ENCODE measurements at places on chromosomes 7 and 10. TPM values are rescaled to one million over a fixed set of nuclear protein-coding genes. Genes with fewer than 3 reads are reported as not detected.

SCART1 gene
- total RNA-seq: 2.8 TPM

SLC18A3 gene
- total RNA-seq: not detected

AFAP1L2 gene
- 6.3 TPM for total RNA-seq

NEURL1 gene
- 1.7 TPM for total RNA-seq

FGL2 gene
- total RNA-seq: 0.63 TPM

ANXA8L1 gene
- not detected for total RNA-seq

CD36 gene
- total RNA-seq: not detected

GRCh38 chr10:80518807-80519360 is 18.8 kb upstream of the SH2D4B start:
- DNase-seq: no peak

DNA sequence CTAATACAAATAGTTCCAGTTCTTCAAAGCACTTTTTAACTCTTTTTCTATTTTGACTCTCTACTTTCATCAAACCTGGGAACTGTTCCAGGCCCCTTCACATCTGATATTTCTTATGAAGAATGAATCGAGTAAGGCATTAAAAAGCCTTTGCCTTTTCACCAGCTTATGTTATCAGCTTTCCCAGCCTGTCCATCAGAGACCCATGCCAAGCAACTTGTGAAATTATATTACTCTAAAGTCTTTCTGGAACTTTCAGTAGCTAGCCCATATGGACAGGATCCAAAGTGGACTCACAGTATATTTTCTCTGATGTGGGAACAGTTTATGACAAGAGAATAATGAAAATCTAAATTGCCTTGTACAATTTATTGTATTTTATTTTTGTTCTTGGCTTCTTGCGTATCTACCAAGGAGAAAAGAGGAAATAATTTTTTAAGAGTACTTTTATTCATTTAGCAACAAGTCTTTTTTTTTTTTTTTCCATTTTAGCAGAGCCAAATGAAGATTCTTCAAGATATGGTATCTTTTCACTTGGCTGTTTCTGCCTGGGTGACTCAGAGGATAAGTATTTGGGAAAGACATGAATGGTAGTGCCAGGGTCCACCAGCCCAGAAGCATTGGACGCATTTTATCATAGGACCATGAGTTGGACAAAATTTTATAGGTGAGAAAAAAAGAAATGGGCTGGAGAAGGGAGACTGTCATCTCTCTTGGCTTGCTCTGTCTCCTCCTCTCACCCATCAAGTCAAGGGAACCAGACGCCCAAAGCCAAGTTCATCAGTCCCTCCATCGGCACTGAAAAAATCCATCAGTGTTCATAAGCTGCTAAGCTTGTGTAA is 195.8 kb upstream of the NEBL start:
- no peak for DNase-seq

DNA sequence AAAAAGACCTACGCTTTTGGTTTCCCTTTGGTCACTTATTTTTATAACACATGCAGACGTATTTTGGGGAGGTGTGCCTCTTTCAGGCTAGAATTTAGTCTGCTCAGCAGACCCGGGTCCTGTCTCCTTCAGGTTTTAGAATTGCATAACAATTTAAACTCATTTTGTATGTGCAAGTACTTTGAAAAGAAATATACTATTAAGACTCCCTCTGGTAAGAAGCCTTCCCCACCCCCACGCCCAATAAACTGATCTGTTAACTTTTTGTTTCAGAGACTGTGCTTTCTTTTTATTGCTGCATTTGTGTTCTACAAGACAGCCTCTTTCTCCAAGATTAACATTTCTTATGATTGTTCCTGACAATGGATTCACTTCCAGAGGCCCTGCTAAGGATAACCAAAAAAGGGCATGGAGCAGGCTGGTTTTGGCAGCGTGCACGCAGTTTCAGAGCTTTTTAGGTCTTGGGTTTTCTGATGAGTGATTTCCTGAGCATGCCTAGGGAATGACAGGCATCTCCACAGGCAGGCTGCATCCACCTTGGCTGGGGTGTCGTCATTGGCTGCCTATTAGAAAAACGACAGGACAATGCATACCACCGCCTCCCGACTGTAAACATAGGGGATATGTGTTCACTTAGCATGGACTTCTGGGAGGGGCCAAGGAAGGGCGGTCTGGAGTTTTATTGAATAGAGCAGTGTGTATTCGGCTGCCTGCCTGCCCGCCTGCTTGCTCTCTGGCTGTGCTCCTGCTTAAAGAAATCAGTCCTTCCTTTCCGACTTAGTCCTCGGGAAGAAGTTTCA is at the start of gene CALD1:
Gene CALD1 (plus strand): TSS at position 694 of the 800 bp plus-strand sequence. CDS start 88,100 bp downstream, outside the sequence.
- no peak for DNase-seq

DNA sequence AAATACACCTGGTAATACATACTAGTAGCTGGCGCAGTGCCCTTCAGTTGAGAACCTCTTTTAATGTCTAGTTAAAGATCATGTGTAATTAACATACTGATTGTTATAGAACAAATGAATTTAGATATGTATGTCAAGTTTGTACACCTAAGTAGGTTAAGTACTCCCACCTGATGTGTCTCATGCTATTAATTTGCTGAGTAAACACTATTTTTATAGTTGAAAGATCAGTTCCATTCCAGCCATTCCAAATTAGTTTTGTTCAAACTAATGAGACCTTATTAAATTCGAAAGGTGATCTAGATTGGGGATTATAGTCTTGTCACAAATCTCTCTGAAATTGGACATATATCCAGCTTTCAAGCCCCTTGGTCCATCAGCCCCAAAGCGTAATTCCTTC is 710.0 kb downstream of the LRMDA start:
- DNase-seq: no peak

- no peak for DNase-seq
Observed at GRCh38 chr7:37495574-37496184, 47.0 kb upstream of the ELMO1 start.

- DNase-seq: no peak
Observed at GRCh38 chr7:54699715-54700114, 59.3 kb downstream of the SEC61G start.

DNA sequence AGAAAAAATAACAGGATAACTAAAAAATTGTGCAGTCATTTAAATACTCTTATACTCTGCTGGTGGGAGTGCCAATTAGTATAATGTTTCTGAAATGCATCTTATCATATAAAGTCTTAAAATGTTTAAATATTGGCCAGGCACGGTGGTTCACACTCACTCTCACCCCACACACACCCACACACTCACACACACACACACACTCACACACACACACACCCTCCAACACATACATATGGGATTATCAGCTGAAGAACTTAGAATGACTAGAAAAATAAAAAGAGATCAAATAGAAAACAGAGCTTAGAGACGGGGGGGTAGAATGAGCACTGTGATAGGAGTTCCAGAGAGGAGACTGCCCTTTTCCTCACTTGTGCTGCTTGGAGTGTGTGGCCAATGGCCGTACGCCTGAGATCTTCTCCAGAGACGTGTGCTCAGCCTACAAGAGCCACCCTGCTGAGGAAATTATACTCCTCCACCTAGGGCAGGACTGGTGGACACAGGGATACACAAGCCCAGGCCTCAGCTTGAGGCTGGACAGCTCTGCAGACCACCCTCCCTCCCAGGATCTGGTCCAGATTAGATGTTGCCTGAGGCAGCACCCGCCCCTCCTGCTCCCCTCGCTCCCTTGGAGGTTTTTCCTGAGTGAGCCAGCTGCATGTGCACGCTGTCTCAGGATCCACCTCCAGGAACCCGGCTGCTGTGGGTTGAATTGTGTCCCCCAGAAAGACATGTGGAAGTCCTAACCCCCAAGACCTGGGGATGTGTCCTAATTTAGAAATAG is 26.5 kb upstream of the PRKAG2 start:
- no peak for DNase-seq

DNA sequence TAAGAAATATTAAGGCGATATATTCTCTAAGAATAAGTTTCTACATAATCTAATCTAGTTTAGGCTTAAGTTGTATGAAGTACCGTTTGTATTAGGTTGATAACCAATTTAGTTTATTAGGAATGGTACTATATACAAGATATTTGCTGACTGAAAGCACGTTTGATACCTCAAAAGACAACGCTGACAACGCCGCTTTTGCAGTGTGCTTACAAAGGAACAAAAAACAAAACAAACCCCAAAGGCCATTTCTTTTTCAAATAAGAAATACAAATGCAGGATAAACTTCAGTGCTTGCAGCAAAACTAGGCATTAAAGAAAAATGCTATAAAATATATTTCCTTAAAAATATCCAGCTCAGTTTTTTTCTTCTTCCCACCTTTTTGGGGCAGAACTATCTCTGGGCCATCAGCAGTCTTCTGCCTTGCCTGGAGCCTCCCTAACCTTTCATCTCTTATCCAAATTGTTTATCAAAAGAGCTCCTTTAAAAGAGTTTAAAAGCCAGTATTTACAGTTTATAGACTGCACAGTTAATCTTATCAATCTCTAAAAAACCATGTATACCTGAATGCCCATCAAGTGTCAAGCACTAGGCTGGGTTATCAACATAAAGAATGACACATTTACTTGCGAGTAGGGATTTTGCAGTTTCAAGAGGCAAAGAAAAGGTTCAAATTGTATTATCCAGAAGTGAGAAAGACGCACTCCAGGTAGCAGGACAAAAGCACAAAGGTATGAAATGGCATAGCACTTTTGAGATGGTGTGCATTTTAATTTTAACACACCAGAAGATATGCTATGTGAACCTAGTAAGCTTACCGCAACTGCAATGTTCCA is 4.1 kb upstream of the KMT2E start:
- no peak for DNase-seq

GRCh38 chr10:34200355-34200901 is 614.7 kb downstream of the PARD3 start:
- no peak for DNase-seq

DNA sequence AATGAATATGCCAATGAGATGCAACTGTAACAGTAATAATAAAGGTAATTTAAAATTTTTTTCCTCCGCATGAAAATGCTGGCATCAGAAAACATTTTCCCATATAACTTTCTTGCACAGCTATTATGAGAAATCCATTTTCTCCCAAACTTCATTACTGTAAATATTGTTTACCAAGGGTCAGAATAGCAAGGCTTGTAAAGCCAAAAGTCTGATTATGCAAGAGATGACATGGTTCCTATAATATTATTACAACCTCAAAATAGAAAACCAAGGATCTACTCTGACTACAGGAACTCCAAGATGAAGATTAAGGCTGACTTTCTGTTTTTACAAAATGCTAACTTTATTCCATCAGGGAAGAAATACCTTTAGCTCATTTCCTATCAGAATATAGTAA is 162.7 kb upstream of the CDK1 start:
- no peak for DNase-seq

GRCh38 chr10:24455447-24455846 is 246.5 kb downstream of the KIAA1217 start:
- DNase-seq: no peak
